ENCODE measurements at places on chromosomes 3 and 15.

- no peak for DNase-seq
Observed at GRCh38 chr3:31882895-31883294, 98.2 kb downstream of the OSBPL10 start.

DNA sequence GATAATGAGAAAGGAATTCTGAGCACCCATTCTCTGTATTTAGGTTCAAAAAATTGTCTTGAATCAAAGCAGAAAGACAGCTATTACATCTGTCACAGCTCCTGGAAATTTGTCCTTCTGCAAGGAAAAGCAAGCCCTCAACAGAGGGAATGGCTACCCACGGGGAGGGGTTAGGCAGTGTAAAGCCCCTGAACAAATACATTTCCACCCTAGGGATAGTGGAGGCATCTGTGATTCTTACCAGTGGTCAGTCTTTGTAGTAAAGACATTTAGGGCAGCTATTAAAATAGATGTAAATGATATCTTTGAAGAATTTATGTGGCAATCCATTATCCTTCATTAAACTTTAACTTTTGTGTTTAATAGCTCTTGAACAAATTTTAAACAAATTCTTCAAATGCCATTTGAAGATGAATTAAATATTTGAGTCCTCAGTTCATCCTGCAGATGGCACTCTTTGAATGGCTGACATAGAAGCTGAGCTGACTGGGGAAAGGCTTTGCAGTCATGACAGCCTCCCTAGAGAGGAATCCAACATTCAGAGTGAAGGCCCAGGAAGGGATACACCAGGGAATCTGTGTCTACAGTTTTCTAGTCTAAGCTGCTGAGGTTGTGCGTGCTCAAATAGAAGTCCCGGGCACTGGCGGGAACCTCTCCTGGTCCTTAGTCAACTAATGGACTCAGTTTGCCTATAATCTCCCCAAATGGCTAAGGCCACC, 359.7 kb upstream of the ROPN1 start:
- no peak for DNase-seq

GRCh38 chr3:141257961-141258360, 26.3 kb downstream of the PXYLP1 start:
- DNase-seq, result no peak

DNA sequence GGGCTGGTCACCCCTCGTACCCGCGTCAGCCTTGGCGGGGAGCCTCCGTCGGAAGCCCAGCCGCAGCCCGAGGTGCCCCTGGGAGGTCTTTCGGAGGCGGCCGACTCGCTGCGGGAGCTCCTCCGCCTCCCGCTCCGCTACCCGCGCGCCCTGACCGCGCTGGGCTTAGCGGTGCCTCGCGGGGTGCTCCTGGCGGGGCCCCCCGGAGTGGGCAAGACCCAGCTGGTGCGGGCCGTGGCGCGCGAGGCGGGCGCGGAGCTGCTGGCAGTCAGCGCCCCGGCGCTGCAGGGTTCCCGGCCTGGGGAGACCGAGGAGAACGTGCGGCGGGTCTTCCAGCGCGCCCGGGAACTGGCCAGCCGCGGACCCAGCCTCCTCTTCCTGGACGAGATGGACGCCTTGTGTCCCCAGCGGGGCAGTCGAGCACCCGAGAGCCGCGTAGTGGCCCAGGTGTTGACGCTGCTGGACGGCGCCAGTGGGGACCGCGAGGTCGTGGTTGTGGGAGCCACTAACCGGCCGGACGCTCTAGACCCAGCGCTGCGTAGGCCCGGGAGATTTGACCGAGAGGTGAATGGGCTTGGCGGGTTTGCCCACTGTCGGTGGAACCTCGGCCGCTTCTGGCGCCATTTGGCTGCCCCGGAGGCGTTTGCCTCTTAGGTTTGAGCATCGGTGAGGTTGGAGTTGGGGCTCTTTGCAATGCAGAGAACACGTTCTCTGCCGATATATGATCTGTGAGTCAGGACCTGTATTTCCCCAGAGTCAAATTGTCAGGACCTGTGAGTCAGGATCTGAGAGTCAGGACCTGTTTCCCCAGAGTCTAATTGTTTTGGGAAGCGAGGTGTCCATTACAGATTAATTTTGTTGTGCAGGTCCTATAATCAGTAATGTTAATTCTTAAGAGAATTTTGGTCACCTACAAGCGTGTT, 24.9 kb upstream of the GATM start:
- peak; percentile 6 for DNase-seq

- no peak for DNase-seq
Observed at GRCh38 chr15:46997501-46997900, 719.8 kb upstream of the SEMA6D start.

DNA sequence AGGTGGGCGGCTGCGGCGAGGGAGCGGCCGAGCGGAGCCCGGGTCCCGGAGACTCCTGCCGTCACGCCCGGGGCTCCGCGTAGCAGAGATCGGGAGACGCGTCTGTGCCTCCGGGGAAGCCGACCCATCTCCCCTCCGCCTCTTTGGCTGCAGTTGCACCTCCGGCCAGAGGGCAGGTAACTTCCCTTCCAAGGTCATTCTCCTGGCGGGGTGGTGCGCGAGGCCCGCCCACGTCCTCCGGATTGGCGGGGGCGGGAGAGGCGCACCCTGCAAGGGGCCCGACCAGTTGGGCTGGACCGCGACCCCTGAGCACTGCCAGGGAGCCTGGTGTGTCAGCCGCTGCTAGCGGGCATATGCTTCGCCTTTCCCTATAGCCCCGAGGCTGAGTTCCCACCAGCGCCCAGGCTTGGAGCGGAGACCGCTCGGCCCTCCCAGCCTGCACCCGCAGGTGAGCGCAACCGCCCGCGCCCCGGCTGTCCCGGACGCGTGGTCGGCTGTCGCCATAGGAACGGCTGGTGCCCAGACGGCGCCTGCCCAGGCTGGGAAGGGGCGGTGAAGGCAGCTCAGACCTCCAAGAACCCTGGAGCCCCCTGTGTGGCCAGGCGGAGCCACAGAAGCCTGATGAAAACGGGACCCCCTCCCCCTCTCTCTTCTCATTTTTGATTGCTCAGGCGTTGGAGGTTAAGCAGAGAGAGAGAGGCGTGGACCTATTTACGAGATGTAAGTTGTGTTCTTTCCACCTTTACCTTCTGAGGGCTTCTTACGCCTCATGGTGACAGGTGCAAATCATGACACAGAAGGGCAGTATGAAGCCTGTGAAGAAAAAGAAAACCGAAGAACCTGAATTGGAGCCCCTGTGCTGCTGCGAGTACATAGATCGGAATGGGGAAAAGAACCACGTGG, 453 bp downstream of the ZDHHC23 start:
- peak; percentile 17 for DNase-seq

DNA sequence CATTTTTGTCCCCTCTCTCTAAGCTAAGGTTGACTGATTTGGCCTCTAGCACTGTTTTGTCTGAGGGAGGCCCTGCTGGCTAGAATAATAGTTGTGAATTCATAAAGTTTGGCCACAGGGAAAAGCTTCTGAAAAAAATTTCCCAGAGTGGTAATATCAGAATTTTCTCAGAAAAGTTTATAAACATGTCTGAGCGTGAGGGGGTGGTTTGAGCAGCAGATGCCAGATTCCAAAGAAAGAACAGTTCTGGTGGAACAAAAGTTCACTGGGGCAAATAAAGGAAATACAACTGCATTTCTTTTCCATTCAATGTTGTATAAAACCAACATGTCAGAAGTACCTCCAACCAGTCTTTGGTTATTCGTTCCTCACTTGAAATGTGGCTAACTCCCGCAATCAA, 61.2 kb downstream of the CLDN1 start:
- DNase-seq, result no peak

DNA sequence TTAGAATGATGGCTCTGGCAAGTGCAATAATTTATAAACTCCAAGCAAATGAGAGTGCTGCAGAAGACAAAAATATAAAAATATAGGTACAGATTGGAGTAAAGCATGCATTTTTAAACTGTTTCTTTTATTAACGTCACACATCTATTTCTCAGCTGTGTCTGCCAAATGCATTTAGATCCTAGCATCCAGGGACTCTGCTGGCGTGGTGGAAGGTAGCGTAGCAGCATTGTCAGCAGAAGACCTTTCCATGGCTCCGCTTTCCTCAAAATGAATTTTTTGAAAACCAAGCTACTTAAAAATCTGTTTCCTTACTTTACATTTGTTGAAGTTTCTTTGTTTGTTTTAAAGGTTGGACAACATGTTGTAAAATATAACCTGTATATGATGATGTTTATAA, 16.3 kb upstream of the ATP10A start:
- DNase-seq, result no peak

- DNase-seq, result no peak
Observed at GRCh38 chr15:92578096-92578835, 77.3 kb downstream of the FAM174B start.

DNA sequence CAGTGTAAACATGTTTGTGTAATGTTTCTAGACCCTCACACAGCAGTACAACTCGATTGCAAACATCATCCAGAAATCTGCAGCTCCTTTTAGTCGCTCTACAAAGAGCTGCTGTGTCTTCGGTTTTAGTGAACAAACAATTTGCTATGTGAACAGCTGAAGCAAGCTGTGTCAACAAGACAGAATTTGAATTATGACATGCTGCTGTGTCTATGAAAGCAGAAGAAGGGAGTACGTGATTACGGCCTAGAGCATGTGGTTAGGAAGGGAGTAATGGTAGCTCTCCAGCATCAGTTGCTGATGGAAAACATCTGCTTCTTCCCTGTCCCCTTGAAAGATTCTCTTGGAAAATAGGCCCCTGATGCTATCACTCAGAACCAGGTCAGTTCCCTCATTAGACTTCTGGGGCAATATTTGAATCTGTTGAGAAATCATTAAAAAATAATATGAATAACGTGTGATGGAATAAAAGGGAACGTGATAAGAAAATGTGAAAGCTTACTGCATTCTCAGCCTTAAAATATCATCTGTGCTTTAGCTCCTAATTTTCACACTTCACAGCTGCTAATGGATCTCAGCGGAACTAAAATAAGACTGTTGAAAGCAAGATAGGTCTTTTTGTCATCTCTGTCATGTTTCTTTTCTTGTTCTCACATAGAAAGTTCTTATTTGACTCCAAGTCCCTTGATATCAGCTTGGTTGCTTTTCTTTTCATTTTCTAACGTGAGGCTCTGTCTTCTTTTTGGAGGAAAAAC, 891.5 kb downstream of the ROBO2 start:
- no peak for DNase-seq

DNA sequence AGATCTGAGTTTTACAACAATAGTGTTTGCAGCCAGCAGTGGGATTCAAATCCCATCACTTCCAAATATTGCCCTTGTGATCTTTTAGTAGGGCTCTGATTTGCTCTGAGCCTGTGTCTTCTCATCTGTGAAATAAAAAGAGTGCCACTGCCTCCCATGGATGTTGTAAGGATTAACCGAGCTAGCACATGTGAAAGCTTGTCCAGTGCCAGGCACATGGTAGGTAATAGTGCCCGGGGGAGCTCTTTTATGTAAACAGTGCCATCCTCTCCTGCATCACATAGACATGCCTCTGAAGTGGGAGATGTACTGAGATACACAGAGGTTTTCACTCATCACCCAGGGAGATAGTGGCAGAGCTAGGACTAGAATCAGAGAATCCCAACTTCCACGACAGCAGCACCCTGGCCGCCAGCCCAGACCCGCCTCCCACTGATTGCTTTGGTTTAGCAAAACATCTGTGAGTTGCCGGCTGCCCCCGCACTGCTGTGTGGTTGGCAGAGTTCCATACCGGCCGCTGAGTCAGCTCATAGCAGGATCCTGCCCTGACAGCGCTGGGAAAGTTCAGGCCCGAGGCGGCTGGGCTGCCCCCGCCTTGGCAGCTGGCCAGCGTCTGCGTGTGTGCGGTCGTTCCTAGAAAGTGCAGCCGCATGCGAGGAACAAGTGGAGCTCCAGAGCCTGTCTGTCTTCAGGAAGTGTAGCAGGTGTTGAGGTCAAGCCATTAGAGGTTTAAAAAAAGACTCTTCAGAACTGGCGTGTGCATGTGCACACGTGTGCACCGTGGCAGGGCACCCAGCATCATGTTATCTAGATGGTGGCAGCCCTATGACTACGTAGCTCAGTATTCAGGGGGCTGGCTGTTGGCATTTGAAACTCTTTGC, 5.0 kb downstream of the ARID3B start:
- peak; percentile 97 for DNase-seq

- no peak for DNase-seq
Observed at GRCh38 chr3:15151166-15151565, 52.2 kb upstream of the RBSN start.

DNA sequence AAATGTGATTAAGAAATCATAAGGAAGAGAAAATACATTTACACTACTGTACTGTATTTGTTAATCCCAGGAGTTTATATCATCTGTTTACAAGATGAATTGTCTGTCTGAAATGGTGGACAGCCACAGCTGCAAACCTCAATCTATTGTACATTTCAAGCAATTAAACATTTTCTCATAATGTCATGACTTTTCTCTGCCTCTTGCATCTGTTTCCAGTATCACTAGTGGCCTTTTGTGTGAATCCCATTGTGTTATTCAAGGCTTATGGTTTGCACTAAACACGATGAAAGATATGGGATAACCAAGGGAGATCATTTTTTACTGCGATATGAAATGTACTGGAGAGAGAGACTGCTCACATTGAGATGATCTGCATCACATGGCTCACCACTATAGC, 200.2 kb upstream of the LRRN1 start:
- DNase-seq, result no peak

- no peak for DNase-seq
Observed at GRCh38 chr15:38129531-38130204, 123.0 kb upstream of the SPRED1 start.

GRCh38 chr3:63995086-63995485, 28.2 kb downstream of the PSMD6 start:
- no peak for DNase-seq
